Activated T-helper 1 cell treated with anti-CD3 and anti-CD28 coated beads, Interleukin-2, amount 50 U/mL, for 16 hours (primary cell): ENCODE measurements at places on chromosomes 16 and 17.

DNA sequence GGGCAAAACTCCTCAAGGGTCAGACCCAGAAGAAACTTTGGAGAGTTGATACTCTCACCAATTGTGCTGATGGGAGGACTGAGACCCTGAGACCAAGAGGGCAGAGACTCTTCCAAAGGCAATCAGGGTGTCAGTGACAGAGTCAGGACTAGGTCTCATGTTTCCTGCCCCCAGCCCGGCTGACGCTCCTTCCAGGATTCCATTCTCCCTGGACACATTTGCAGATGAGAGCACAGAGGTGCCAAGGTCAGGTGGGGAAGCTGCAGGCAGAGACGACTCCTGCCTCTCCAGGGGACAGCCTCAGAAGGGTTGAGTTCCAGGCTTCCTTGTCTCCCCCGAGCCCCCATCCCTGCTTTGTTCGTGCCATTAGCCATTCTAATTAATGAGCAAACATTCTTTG is 174.1 kb downstream of the WSCD1 start:
- DNase-seq = no peak

- DNase-seq = no peak
These were observed 7.8 kb upstream of the SLC38A10 start for GRCh38 chr17:81302861-81303333.

- no peak for DNase-seq
These were observed 36.6 kb downstream of the IQCK start for GRCh38 chr16:19754644-19755036.

DNA sequence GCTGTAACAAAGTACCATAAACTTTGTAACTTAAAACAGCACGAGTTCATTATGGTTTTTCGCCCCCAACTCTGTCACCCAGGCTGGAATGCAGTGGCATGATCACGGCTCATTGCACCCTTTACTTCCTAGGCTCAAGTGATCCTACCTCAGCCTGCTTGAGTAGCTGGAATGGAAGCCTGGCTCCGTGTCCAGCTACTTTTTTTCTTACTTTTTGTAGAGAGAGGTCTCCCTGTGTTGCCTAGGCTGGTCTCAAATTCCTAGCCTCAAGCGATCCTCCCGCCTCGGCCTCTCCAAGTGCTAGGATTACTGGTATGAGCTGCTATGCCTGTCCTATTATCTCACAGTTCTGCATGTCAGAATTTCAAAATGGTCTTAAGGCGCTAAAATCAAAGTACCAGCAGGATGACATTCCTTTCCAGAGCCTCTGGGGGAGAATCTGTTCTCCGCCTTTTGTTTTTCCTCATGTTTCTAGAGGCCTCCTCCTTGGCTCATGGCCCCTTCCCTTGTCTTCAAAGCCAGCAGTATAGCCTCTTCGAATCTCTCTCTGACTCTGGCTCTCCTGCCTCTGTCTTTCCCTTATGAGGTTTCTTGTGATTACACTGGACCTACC is 10.1 kb upstream of the PRM1 start:
- DNase-seq = no peak

DNA sequence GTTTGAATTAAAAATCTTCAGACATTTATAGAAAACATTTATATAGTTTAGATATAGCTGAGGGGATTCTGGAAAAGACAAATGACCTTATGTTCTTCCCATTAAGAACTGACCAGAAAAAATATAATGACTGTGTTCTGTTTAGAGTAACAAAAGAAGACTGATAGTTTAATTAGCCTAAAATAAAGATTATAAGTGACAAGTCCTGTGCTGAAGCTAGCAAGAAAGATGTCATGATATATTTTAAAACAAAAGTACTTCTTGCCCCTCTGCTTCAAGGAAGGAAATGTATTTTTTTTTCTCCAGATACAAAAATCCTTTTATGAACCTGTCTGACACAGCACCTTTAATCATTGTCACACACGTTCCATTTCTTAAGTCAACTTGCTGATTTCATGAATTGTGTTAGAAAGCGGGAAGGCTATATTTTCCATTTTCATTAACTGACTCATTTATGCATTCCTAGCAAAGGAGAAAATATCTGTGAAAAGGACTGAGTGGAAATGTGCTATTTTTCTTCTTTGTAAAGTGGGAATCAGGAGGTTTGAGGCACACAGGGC is 690.7 kb upstream of the GOT2 start:
- DNase-seq = no peak

- no peak for DNase-seq
These were observed 9.0 kb upstream of the CD300C start for GRCh38 chr17:74554909-74555308.

GRCh38 chr16:4891886-4892216 is 44.6 kb downstream of the UBN1 start:
- DNase-seq = no peak

GRCh38 chr16:57938936-57939871 is 31.7 kb downstream of the CNGB1 start:
- DNase-seq = no peak

GRCh38 chr17:80386341-80386740 is 28.6 kb upstream of the ENDOV start:
- no peak for DNase-seq

- DNase-seq = no peak
These were observed 5.4 kb upstream of the NOL11 start for GRCh38 chr17:67712375-67712774.

DNA sequence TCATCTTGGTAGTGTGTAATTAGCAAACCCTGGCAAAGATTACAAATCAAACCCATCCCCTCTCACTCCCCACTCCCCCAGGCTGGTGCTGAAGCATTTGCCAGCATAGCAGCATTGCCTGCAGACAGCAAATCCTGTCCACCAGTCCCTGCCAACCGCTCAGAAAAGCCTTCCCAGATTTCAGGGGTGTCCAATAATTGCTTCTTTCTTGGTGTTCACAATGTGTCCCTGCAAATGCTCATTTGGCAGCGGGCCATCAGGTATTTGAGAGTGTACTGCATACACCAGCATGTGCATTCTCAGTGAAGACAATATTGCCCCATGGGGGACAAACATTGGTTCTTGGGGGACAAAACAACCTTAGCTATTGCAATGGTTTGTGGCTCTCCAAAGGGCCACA is 28.2 kb downstream of the ORC6 start:
- DNase-seq = no peak

- no peak for DNase-seq
These were observed 19.2 kb downstream of the FMNL1 start for GRCh38 chr17:45240905-45241327.

- no peak for DNase-seq
These were observed 17.9 kb downstream of the CCDC102A start for GRCh38 chr16:57518520-57518919.

DNA sequence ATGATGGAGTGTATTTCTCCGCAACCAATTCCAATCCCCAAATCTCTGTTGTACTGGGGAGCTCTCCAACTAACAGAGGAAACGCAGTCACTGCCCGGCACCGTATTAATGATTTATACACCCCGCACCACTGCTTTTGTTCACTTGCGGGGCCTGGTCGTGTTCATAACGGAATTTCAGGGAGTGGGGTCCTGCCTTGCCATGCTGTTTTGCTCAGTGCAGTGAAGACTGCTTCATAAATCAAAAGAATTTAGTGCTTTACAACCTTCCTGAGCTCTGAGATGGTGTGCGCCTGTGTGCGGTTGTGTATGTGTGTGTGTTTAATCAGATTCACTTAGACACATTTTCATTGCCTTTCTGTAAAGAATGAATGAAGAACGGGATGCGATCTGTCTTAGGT is 18.5 kb upstream of the RBFOX1 start:
- no peak for DNase-seq
